ENCODE measurements at places on chromosomes 13 and 19.

DNA sequence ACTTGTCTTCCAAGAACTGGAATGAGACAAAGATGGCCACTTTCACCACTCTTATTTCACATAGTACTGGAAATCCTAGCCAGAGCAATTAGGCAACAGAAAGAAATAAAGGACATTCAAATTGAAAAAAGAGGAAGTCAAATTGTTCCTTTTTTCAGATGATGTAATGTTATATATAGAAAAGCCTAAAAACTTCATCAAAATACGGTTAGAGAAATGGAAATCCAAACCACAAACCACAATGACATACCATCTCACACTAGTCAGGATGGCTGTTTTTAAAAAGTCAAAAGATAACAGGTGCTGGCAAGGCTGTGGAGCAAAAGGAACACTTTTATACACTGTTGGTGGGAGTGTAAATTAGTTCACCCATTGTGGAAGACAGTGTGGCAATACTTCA, 113.3 kb upstream of the SPRY2 start:
- no peak for DNase-seq

GRCh38 chr13:71219698-71220415, 647.1 kb downstream of the DACH1 start:
- DNase-seq = no peak

- no peak for DNase-seq
Measured at GRCh38 chr19:29753934-29754305, 38.9 kb upstream of the C19orf12 start.

GRCh38 chr13:44449999-44450821, 76.6 kb downstream of the SERP2 start:
- no peak for DNase-seq

- DNase-seq = no peak
Measured at GRCh38 chr19:33245948-33246708, 20.5 kb upstream of the SLC7A10 start.

DNA sequence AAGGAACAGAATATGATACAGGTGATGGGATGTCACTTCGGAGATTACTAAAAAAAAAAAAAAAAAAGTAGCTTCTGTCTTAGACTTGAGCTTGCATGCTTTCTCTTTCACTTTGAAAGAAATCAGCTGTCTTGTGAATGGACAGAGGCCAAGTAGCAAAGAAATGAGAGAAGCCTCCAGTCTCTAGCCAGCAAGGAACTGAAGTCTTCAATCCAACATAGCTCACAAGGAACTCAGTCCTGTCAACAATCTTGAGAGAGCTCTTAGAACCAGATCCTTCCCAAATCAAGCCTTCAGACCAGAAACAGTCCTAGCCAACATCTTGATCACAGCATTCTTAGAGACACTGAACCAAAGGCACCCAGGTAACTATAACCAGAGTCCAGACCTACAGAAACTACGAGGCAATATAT, 7.7 kb downstream of the N4BP2L2 start:
- peak; percentile 11 for DNase-seq

DNA sequence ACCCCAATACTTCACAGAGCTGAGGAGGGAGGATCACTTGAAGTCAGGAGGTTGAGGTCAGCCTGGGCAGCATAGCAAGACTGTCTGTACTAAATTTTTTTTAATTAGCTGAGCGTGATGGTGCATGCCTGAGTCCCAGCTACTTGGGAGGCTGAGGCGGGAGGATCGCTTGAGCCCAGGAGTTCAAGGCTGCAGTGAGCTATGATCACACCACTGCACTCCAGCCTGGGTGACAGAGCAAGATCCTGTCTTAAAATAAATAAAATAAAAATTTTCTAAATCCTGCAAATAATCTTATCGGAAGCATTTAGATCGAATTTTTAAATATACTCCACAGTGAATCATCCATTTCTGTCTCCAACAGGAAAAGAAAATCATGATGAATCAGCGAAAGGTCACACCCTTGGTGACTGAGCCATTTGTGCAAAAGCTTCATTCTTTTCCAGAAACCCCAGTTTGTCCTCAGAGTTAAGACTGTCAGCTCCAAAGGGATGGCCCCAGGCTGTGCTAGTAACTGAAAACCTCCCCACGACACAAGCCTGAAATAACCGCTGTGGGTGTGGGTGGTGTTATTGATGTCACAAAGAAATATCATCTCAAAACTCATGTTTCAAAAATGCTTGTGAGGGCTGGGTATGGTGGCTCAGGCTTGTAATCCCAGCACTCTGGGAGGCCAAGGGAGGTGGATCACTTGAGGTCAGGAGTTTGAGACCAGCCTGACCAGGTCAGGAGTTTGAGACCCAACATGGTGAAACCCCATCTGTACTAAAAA, 167.6 kb downstream of the PTPRS start:
- DNase-seq = no peak

DNA sequence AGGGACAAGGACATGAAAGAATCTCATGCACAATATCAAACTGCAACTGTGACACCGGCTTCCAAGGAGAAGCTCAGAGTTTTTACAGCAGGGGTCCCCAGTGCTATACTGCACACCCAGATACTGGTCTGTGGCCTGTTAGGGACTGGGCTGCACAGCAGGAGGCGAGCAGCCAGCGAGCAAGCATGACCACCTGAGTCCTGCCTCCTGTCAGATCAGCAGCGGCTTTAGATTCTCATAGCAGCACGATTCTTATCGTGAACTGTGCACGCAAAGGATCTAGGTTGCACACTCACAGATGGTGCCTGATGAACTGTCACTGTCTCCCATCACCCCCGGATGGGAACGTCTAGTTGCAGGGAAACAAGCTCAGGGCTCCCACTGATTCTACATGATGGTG, 13.1 kb upstream of the CD22 start:
- DNase-seq = no peak
